ENCODE measurements at places on chromosomes 3 and 15. TPM values are rescaled to one million over a fixed set of nuclear protein-coding genes. Genes with fewer than 3 reads are reported as not detected.
A peak's percentile ranks its signal among the peaks of the same experiment; 100 is the strongest.

Gene PPARG
- 13.0 TPM for total RNA-seq

Gene SLC22A13
- total RNA-seq, result 0.20 TPM

Gene LDHAL6B
- not detected for total RNA-seq

Gene TTLL3
- total RNA-seq, result 13.9 TPM

Gene PLSCR4
- 15.0 TPM for total RNA-seq

Gene MLF1
- 201 TPM for total RNA-seq

DNA sequence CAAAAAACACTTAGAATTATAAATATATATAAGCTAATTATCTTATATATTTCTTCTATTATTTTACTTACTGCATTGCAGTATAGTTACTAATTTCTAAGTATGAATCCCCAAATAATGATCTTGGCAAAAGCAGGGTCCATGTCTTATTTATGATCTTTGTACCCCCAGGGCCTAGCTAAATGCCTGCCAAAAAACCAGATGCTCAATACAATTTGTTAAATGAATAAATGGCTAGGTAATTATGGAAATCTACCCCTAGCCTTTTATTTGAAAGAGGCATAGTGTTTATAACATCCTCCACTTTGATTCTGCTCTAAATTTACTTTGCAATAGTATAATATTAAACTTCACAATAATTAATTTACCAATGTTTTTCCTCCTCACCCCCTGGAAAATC is 69.5 kb downstream of the CSNK1G1 start:
- H3K4me3 ChIP-seq, result no peak overlapping the region
- H3K27me3 ChIP-seq, result no peaks in the 10 kb centered on the region
- H3K27ac ChIP-seq, result no peak overlapping the region
- H3K4me1 ChIP-seq, result no peaks in the 10 kb centered on the region

DNA sequence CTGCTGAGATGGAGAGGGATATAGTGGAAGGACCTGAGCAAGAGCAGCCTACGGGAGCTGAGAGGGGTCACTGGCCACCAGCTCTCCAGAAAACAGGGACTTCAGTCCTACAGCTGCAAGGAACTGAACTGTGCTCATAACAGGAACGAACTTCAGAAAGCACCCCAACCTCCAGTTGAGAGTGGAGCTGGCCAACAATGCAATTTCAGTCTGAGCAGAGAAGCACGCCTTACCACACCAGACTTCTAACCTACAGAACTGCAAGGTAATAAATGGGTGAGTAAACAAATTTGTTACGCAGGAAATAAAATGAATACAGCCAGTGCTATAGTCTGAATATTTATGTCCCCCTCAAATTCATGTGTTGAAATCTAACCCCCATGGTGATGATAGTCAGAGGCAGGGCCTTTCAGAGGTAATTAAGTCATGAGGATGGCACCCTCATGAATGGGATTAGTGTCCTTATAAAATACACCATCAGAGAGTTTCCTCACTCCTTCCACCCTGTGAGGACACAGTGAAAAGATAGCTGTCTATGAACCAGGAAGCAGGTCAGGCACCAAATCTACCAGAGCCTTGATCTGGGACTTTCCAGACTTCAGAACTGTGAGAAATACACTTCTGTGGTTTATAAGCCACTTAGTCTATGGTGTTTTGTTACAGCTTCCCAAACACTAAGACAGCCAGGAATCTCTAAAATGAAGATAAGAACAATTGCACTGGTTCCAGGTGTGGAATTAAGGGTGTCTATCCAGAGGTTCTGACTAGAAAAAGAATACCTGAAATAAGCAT is 58.6 kb downstream of the SYNM start:
- no peak for DNase-seq
- peaks cover 14% of the 10 kb centered on the region for H3K4me1 ChIP-seq
- no peaks in the 10 kb centered on the region for H3K27me3 ChIP-seq
- H3K36me3 ChIP-seq, result peaks cover 36% of the 10 kb centered on the region

GRCh38 chr3:182725372-182726251 is 67.7 kb upstream of the ATP11B start:
- H3K27me3 ChIP-seq, result peaks cover 24% of the 10 kb centered on the region
- no peak overlapping the region for H3K4me3 ChIP-seq
- no peak overlapping the region for H3K27ac ChIP-seq
- H3K36me3 ChIP-seq, result no peaks in the 10 kb centered on the region
- H3K4me1 ChIP-seq, result no peaks in the 10 kb centered on the region
- no peak for DNase-seq

DNA sequence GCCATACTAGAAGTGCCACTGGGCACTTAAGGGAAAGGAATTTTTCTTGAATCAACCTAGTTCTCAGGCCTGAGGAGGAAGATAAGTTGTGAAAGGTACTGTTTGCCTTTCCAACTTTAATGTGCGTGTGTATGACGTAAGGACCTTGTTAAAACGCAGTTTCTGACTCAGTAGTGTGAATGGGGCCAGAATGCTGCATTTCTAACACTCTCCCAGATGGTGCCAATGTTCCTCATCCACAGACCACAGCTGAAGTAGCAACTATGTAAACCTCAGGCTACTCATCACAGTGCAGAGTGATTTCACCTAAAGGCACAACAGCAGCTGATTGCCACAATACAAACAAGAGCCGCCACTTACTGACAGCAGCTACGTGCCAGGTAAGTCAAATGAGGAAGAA is 103.6 kb downstream of the OTOL1 start:
- H3K36me3 ChIP-seq, result no peaks in the 10 kb centered on the region
- no peak for DNase-seq
- no peaks in the 10 kb centered on the region for H3K27me3 ChIP-seq
- H3K27ac ChIP-seq, result no peak overlapping the region
- H3K4me3 ChIP-seq, result no peak overlapping the region

DNA sequence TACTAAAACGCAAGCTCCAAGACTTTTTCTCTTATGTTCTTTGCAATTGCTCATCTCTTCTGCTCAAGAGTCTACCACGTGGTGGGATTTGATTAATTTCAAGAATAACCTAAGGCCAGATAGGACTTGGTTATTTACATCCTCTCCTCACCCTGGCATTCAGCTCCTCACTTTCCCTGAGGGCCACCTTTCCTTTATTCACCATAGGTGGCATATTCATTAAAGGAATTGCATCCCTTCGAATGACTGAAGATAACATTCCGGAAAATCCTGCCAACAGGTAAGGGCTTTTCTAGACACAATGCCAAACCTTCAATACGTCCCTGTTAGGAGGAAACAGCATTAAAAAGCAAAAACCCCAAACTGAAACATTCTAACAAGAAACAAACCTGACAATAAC is 220.0 kb upstream of the KBTBD8 start:
- H3K27ac ChIP-seq, result no peak overlapping the region
- no peaks in the 10 kb centered on the region for H3K36me3 ChIP-seq
- no peaks in the 10 kb centered on the region for H3K27me3 ChIP-seq
- H3K4me3 ChIP-seq, result no peak overlapping the region
- DNase-seq, result no peak
- H3K4me1 ChIP-seq, result no peaks in the 10 kb centered on the region

DNA sequence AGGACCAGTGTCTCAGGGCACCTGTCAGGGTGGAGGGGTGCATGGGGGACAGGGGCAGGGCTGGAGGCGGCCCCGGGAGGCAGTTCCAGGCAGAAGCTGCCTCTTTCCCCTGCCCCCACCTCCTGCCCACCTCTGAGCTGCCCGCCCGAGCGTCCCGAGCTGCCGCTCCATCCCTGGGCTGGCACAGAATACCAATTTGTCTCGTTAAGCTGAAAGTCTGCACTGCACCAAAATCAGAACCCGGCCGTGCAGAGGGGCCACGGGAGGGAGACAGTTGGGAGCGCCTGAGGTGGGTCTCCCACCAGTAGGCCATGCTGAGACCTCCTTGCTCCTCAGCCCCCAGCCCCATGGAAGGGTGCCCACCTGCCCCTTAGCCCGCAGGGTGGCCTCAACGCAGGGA is 1.3 kb upstream of the ATP2B2 start:
- no peaks in the 10 kb centered on the region for H3K4me1 ChIP-seq
- DNase-seq, result no peak
- no peaks in the 10 kb centered on the region for H3K36me3 ChIP-seq
- H3K27ac ChIP-seq, result no peak overlapping the region
- peaks cover 49% of the 10 kb centered on the region for H3K27me3 ChIP-seq

DNA sequence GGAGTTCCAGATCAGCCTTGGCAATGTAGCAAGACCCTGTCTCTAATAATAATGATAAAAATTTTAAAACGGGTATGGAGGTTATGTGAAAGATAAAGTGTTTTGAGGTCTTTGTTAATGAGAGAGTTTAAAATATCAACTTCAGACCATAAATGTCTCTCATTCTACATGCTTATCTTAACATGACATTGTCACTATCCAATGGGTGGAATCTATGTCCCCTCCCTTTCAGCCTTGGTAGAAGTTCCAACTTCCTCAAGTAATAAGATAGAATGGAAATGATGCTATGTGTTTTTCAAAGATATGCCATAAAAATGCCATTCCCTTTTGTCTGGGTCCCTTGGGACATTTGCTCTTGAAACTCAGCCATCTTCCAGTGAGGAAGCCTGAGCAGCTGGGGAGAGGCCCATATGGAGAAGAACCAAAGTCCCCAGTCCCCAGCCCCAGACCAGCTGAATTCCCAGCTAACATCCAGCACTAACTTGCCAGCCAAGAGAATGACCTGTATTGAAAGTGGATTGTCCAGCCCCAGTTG is 17.0 kb downstream of the RPSA start:
- H3K27me3 ChIP-seq, result no peaks in the 10 kb centered on the region
- DNase-seq, result no peak
- peaks cover 3% of the 10 kb centered on the region for H3K4me1 ChIP-seq
- no peak overlapping the region for H3K27ac ChIP-seq

- peaks cover 7% of the 10 kb centered on the region for H3K4me1 ChIP-seq
- DNase-seq, result no peak
- H3K27ac ChIP-seq, result no peak overlapping the region
Measured at GRCh38 chr3:155843569-155843968, 10.7 kb downstream of the SLC33A1 start.

- no peak overlapping the region for H3K27ac ChIP-seq
- H3K36me3 ChIP-seq, result peaks cover 64% of the 10 kb centered on the region
- no peaks in the 10 kb centered on the region for H3K4me1 ChIP-seq
- no peak for DNase-seq
- H3K4me3 ChIP-seq, result no peak overlapping the region
Measured at GRCh38 chr3:134180761-134181160, 69.9 kb downstream of the RYK start.

GRCh38 chr3:123412811-123413604 is 35.9 kb downstream of the ADCY5 start:
- H3K4me1 ChIP-seq, result peaks cover 36% of the 10 kb centered on the region
- no peaks in the 10 kb centered on the region for H3K36me3 ChIP-seq
- H3K27me3 ChIP-seq, result no peaks in the 10 kb centered on the region
- H3K27ac ChIP-seq, result peak overlapping the region; percentile 73

- no peaks in the 10 kb centered on the region for H3K36me3 ChIP-seq
- no peak overlapping the region for H3K27ac ChIP-seq
- H3K4me3 ChIP-seq, result no peak overlapping the region
- peak; percentile 13 for DNase-seq
- peaks cover 3% of the 10 kb centered on the region for H3K4me1 ChIP-seq
Measured at GRCh38 chr15:55917881-55918296, 75.5 kb downstream of the NEDD4 start.

Measured in heart right ventricle (tissue), 16 donors.